ENCODE measurements at places on chromosomes 5 and 9.

- DNase-seq = peak; percentile 59
These were observed 117.5 kb downstream of the BOD1 start for GRCh38 chr5:173498739-173499470.

- DNase-seq = no peak
These were observed 41.5 kb upstream of the STXBP1 start for GRCh38 chr9:127570533-127571111.

GRCh38 chr5:98773464-98774191 lies at the start of gene RGMB:
Gene RGMB, plus strand, starts transcription at chr5:98773663. Its CDS starts 408 bp downstream, at chr5:98774071.
- peak; percentile 100 for DNase-seq

DNA sequence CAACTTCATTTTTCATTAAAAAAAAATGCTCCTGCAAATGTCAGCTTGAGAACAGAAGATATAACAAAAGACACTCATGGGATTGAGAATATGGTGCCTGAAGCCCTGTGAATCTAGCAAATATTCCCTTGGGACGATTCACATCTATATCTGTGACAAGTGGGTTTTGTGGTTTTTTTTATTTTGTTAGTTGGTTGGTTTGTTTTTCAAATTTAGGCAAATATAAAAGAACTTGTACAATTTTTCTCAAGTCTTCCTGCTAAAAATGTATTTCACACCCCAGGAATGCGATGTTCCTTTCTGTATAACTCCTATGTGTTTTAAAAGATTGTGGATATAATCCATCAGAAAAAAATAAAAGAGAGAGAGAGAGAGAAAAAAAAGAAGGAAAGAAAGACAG lies 1061.8 kb upstream of the ARRDC3 start:
- DNase-seq = no peak

DNA sequence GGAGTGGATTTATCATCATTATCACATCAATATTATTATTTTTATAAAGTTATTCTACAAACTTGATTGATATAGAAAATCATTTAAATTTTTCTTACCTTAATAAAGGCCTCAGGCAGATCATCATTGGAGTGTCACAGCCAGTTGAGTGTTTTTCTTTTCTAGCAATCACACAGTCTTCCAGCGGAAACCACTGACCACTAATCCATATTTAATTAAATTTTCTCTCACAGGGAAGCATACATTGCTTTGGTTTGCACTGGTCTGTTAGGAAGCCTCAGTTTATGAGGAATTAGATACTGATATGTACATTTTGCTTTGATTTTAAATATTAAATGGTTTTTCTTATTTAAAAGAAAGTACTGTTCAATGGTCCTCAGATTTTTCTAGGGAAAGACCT lies 6.7 kb downstream of the SPZ1 start:
- no peak for DNase-seq

GRCh38 chr5:43874772-43875171 lies 271.8 kb downstream of the NNT start:
- peak; percentile 67 for DNase-seq

DNA sequence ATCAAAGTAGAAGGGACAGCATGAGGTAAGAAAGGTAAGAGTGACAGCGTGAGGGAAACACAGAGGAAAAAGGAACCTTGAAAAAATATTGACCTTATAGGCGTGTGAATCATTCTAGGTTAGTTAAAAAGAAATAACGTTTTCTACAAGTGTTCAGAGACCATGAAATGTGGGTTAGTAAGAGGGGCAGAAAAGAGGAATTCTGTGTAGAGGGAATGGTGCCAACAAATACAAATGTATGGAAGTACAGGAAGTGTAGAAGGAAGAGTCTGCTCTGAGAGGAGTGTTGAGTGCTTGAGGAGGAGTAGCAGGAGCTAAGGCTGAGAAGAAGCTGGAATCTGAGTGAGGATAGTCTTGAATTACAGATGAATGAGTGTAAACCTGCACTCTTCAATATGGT lies 418.6 kb upstream of the RIOK2 start:
- no peak for DNase-seq

GRCh38 chr5:135271533-135272310 lies 127.3 kb downstream of the MACROH2A1 start:
- DNase-seq = peak; percentile 64

DNA sequence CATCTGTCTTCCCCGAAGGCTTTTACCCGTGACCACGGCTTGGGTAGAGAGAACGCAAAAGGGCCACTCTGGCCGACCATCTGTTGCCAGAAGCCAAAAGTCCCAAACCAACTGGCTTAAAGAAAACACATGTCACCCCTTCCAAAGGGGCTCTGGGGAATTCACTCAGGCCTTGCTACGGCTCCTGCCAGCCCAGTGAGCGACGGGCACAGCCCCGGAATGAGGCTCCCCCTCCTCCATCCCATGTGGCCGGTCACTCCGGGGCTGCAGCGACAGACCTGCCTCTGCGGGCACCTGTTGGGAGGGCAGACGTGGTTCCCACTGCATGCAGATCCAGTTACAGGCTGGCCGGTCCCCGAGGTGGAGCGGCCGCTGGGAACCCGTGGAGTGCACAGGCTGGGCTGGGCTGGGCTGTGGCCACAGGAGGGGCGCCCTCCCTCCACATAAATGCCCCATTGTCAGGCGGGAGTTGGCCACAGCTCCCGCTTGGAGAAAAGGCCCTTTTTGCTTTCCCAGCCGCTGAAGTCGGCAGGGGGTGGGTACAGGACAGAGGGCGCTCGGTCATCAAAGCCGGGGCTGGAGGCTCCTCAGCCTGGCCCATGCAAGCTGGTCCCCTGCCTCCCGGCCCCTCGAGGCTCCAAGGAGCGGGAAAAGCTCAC lies 19.9 kb downstream of the NOTCH1 start:
- peak; percentile 83 for DNase-seq
